ENCODE measurements at places on chromosomes 3 and 15. TPM values are rescaled to one million over a fixed set of nuclear protein-coding genes. Genes with fewer than 3 reads are reported as not detected.

The SST gene
- total RNA-seq: not detected

The RMDN3 gene
- 33.2 TPM for total RNA-seq

The ADAMTS9 gene
- 0.05 TPM for total RNA-seq

The CLDN1 gene
- total RNA-seq: 30.9 TPM

The MYZAP gene
- total RNA-seq: 1.1 TPM

The PLA2G4D gene
- not detected for total RNA-seq

The SLC9A9 gene
- total RNA-seq: not detected

Measured in Panc1 (cell line).